ENCODE measurements at places on chromosomes 4 and X.
A peak's percentile ranks its signal among the peaks of the same experiment; 100 is the strongest.

- no peak for DNase-seq
Observed at GRCh38 chr4:123170843-123171242, 225.8 kb upstream of the SPRY1 start.

GRCh38 chr4:87093443-87094123, 126.8 kb downstream of the KLHL8 start:
- peak; percentile 20 for DNase-seq

GRCh38 chrX:151929126-151929525, 16.4 kb downstream of the MAGEA4 start:
- DNase-seq, result no peak

DNA sequence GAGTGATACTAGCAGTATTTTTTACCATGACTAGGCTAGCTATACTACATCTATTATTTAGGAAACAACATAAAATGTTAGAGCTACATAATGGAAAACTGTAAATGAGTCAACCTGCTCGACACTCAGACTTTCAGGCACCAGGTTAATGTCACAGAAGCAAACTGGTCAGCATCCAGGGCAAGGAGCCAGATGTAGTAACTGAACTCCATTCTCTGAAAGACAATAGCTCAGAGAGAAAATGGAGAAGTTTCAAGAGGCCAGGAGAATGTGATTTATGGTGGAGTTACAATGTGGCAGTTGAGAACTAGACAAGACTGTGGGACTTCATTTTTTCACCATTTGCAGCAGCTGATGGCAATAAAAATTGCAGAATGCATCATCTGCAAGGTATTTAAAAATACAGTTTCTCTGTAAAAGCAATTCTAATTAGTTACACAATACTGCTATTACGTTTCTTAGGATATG, 342.7 kb upstream of the PABPC4L start:
- DNase-seq, result no peak

DNA sequence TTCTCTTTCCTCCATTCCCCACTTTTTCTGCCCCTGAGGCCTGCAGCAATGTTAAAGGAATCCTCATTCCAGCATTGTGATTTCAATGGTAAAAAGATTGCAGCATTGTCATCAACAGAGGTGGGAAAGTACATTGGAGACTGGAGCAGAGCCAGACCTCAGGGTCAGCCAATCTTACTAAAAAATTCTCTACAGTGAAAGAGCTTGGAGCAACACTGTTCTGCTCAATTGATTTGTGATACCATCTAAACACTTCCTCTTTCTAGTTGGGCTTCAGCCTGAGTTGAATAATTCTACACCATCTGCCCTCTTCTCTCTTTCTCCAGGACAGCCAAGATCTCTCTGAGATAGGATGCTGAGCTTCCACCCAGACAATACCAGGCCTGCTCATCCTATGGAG, 176.5 kb downstream of the AR start:
- no peak for DNase-seq

DNA sequence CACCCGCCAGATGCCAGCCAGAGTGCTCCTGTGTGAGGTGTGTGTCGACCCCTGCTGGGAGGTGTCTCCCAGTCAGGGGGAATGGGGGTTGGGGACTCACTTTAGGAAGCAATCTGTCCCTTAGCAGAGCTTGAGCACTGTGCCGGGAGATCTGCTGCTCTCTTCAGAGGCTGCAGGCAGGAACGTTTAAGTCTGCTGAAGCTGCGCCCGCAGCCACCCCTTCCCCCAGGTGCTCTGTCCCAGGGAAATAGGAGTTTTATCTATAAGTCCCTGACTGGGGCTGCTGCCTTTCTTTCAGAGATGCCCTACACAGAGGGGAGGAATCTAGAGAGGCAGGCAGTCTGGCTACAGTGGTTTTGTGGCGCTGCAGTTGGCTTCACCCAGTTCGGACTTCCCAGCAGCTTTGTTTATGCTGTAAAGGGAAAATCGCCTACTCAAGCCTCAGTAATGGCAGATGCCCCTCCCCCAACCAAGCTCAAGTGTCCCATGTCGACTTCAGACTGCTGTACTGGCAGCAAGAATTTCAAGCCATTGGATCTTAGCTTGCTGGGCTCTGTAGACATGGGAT, 80.8 kb downstream of the CCSER1 start:
- no peak for DNase-seq

All from stimulated activated CD8-positive, alpha-beta memory T cell treated with anti-CD3 and anti-CD28 coated beads, Interleukin-2, amount 100 ng/mL, for 1 hour (primary cell).